Ascending aorta (tissue), 2 donors: ENCODE measurements at places on chromosomes 1 and 21.

GRCh38 chr1:35443768-35444518 is 113.3 kb downstream of the KIAA0319L start:
- no peak overlapping the region for H3K4me3 ChIP-seq
- no peaks in the 10 kb centered on the region for H3K4me1 ChIP-seq
- no peak overlapping the region for H3K27ac ChIP-seq
- DNase-seq = no peak
- no peaks in the 10 kb centered on the region for H3K27me3 ChIP-seq

- H3K27me3 ChIP-seq = no peaks in the 10 kb centered on the region
- DNase-seq = no peak
- no peaks in the 10 kb centered on the region for H3K4me1 ChIP-seq
These were observed 10.4 kb downstream of the C1orf226 start for GRCh38 chr1:162391790-162392563.

DNA sequence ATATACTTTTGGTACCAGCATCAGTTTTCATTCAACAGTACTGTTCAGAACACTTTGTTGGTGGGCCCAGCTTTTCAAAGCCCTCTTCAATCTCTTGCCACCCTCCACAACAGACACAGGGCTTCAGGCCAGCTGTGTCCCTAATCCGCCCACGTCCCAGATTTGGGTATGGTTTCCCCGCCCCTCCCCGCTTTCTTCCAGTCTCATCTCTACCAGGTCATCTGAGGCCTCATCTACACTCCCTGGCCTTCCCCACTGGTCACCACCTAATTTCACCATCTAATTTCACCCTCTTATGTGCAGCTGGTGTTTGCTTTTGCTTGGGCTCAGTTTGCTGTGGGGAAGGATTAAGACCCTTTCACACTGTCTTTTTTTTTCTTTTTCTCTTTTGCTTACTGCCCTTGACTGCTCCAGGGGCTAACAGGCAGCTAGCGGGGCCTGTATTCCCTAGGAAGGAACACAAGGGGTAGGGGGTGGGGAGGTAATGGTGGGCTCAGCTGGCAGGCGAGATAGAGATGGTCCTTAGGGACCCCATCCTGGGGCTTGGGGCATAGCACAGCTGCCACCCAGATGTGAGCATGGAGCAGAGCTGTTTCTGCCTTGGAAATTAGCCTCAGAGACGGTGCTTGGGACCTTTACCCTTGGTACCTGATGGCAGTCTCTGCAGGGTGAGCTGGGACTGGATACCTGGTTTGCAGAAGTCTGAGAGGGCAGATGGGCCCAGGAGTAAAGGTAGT is 3.8 kb upstream of the EPB41 start:
- H3K27ac ChIP-seq = no peak overlapping the region
- H3K36me3 ChIP-seq = no peaks in the 10 kb centered on the region
- no peak overlapping the region for H3K4me3 ChIP-seq

GRCh38 chr1:245377854-245378253 is 223.1 kb downstream of the KIF26B start:
- H3K27me3 ChIP-seq = no peaks in the 10 kb centered on the region
- no peak for DNase-seq
- H3K27ac ChIP-seq = no peak overlapping the region
- no peaks in the 10 kb centered on the region for H3K36me3 ChIP-seq
- no peaks in the 10 kb centered on the region for H3K4me1 ChIP-seq

DNA sequence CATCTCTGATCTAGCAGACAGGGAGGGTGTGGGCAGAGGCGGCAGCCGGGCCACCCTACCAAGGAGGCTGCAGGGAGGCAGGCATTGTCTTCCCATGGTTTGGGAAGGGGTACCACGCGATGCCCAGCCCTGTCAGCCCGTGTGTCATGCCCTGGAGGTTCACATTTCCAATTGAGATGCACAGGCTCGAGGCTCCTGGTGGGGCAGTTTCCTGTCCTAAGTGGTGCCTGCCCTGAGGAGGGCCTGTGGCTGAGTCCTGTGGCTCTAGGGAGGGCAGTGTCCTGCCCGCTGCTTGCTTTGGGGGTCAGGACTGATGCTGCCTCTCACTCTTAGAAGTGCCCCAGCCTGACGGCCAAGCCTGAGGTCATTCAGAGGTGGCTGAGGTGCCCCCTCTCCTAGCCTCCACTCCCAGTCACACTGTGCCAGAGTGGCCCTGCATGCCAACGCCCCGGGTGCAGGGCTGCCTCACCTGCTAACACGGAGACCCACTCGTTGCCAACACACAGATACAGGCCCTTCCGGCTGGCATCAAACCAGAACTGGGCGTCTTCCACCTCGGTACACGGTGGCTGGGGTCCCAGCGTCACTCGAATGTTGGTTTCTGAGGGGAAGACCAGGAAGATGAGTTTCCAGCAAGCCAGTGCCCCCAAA is 11.9 kb downstream of the KRTAP10-1 start:
- no peaks in the 10 kb centered on the region for H3K36me3 ChIP-seq
- H3K27me3 ChIP-seq = no peaks in the 10 kb centered on the region
- H3K27ac ChIP-seq = no peak overlapping the region
- peak; percentile 60 for DNase-seq

DNA sequence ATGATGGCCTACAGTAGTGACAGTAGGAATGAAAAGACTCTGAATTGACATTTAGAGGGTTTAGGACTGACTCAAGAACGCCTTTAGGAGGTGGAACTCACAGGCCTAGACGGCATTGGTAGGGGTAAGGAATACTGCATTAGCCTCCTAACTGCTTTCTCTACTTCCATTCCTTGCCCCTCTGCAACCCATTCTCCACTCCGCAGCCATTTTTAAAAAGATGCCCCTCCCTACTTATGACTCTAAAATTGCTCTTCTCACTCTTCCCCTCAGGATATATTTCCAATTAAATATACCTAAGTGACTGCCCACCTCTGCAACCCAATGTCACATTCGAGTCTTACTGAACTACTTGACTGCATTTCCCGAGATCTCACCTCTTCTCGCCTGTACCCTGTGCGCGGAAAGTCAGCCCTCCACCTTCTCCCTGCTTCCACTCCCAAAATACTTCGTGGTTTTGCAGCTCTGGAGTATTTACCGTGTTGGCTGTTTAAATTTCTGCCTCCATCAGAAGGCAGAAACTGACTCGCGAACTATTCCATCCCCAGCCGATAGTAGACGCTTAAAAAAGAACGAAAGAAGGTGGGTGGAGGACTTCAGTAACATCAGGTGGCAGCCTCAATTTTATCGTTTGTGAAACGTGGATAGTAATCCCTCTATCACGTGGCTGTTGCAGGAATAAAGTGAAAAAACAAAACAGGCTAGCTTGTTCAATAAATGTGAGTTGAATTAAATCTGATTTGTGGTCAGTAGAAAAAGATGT is 1.1 kb upstream of the YBX1 start:
- H3K27me3 ChIP-seq = no peaks in the 10 kb centered on the region
- no peaks in the 10 kb centered on the region for H3K36me3 ChIP-seq
- H3K4me1 ChIP-seq = peaks cover 9% of the 10 kb centered on the region
- DNase-seq = no peak
- H3K4me3 ChIP-seq = peak overlapping the region; percentile 96
- peak overlapping the region; percentile 95 for H3K27ac ChIP-seq

DNA sequence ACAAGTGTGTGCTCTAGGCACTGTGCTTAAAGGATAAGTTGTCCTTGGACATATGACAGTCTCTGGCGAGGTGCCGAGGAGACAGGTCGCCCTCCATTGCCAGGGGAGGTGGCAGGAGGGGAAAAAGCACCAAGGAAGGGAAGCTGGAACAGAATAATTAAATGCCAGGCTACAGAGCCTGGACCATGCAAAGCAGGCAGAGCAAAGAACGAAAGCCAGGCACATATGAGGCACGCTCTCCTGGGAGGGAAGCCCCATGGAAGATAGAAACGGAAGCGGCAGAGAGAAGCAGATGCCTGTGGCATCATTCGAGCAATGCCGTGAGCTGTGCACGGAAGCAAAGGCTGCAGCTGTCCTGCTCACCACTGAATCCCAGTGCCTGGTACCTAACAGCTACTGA is 91.2 kb downstream of the JAK1 start:
- H3K4me1 ChIP-seq = no peaks in the 10 kb centered on the region
- no peaks in the 10 kb centered on the region for H3K27me3 ChIP-seq
- no peak for DNase-seq
- H3K4me3 ChIP-seq = no peak overlapping the region

- H3K4me3 ChIP-seq = no peak overlapping the region
- no peaks in the 10 kb centered on the region for H3K36me3 ChIP-seq
- no peak overlapping the region for H3K27ac ChIP-seq
- no peak for DNase-seq
These were observed 1537.4 kb downstream of the NCAM2 start for GRCh38 chr21:22535630-22536029.

DNA sequence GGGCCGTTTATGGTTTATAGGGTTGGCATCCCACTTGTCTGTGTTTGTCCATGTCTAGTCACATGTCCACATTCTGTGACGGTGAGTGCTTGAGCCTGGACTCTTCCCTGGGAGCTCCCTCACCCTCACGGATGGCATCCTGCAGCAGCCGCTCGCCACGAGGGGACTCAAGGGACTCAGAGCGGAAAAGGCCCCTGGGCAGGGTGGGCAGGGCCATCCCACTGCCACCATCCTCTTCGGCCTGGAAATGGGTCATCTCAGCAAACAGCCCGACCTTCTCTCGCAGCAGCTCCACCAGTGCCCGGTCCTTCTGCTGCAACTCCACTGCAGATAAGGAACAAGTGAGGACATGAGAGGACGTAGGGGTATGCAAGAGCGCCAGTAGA is 11.1 kb downstream of the RXFP4 start:
- peaks cover 99% of the 10 kb centered on the region for H3K36me3 ChIP-seq
- no peak for DNase-seq
- H3K4me3 ChIP-seq = no peak overlapping the region
- no peaks in the 10 kb centered on the region for H3K4me1 ChIP-seq
- H3K27ac ChIP-seq = peak overlapping the region; percentile 59
- H3K27me3 ChIP-seq = no peaks in the 10 kb centered on the region

DNA sequence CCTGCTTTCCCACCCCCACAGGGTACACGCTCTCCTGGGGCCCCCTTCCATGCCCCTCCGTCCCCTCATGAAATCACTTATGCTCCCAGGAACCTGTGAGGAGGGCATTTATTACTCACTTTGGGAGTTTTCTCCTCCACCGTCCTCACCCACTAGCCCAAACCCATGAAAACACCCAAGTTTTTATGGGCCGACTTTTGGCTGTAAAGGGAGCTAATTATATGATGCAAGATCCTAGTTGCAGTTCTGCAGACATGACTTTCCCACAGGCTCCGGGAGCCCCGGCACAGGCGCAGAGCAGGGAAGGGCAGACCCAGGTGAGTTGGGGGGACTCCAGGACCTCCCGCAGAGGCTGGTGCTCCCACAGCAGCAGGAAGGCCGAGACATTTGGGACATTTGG is 29.7 kb downstream of the EPHA2 start:
- no peak overlapping the region for H3K4me3 ChIP-seq
- H3K4me1 ChIP-seq = peaks cover 8% of the 10 kb centered on the region
- no peaks in the 10 kb centered on the region for H3K27me3 ChIP-seq
- peaks cover 77% of the 10 kb centered on the region for H3K36me3 ChIP-seq

- no peaks in the 10 kb centered on the region for H3K27me3 ChIP-seq
- no peaks in the 10 kb centered on the region for H3K36me3 ChIP-seq
These were observed 4.9 kb upstream of the WNT3A start for GRCh38 chr1:228001738-228002535.

DNA sequence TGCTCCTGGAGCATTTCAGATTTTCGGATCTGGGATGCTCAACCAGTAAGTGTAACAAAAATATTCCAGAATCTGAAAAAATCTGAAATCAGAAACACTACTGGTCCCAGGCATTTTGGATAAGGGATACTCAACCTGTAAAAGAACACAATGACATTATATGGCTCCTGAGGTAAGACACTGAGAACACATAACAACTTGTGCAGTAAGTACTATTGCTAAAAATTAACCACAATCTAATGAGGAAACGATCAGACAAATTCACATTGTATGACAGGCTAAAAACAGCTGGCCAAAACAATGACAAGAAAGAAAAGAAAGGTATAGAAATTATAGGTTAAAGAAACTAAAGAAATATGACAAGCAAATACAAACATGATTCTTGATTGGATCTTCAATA is 54.9 kb downstream of the LTN1 start:
- H3K27ac ChIP-seq = no peak overlapping the region
- peaks cover 43% of the 10 kb centered on the region for H3K36me3 ChIP-seq
- no peak for DNase-seq
- no peak overlapping the region for H3K4me3 ChIP-seq
- no peaks in the 10 kb centered on the region for H3K4me1 ChIP-seq

- no peaks in the 10 kb centered on the region for H3K4me1 ChIP-seq
- H3K27ac ChIP-seq = no peak overlapping the region
- H3K27me3 ChIP-seq = no peaks in the 10 kb centered on the region
- no peaks in the 10 kb centered on the region for H3K36me3 ChIP-seq
- H3K4me3 ChIP-seq = no peak overlapping the region
- no peak for DNase-seq
These were observed 52.0 kb upstream of the STUM start for GRCh38 chr1:226496453-226497015.

DNA sequence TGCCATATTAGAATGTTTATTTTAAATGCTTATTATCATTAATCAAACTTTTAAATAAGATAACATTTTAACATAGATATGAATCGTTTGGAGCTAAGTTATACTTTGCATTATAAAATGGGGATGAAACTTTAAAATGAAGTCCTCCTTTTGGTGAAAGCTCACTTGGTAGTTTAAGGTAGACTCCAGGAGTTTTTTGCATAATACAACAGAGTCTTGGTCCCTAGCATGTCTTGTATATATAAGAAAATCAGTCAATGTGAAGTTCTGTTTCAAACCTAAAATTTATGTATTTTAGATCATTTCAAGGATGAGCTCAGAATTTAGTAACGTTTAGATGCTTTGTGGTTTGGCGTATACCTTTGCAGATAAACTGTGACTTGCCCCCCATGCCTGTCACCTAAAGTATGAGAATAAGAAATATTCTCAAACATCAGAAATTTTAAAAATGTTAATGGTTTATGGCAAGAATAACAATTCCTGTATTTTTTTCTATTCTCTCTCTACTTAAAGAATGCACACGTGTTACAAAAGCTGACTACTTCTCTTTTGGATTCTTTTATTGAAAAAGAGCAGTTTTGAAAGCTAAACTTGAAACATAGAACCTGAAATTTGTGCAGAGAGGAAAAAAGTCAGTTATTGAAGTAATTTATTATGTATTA is 3.8 kb downstream of the NFIA start:
- H3K27ac ChIP-seq = peak overlapping the region; percentile 98
- no peak for DNase-seq
- no peaks in the 10 kb centered on the region for H3K4me1 ChIP-seq
- H3K27me3 ChIP-seq = no peaks in the 10 kb centered on the region
- no peaks in the 10 kb centered on the region for H3K36me3 ChIP-seq
- peak overlapping the region; percentile 95 for H3K4me3 ChIP-seq

GRCh38 chr1:59393211-59394180 is 96.6 kb downstream of the FGGY start:
- H3K36me3 ChIP-seq = no peaks in the 10 kb centered on the region
- H3K27ac ChIP-seq = peak overlapping the region; percentile 91
- no peaks in the 10 kb centered on the region for H3K27me3 ChIP-seq
- DNase-seq = peak; percentile 58
- peaks cover 30% of the 10 kb centered on the region for H3K4me1 ChIP-seq

- DNase-seq = no peak
- H3K27me3 ChIP-seq = no peaks in the 10 kb centered on the region
- H3K27ac ChIP-seq = peak overlapping the region; percentile 99
- peak overlapping the region; percentile 80 for H3K4me3 ChIP-seq
- H3K4me1 ChIP-seq = peaks cover 6% of the 10 kb centered on the region
These were observed 104.1 kb upstream of the HNRNPU start for GRCh38 chr1:244968471-244968871.

GRCh38 chr1:245325922-245326795 is 171.4 kb downstream of the KIF26B start:
- H3K27ac ChIP-seq = no peak overlapping the region
- no peak for DNase-seq
- H3K4me1 ChIP-seq = no peaks in the 10 kb centered on the region
- H3K36me3 ChIP-seq = no peaks in the 10 kb centered on the region
- no peak overlapping the region for H3K4me3 ChIP-seq
- no peaks in the 10 kb centered on the region for H3K27me3 ChIP-seq
